ENCODE measurements at places on chromosomes 1 and 21.

DNA sequence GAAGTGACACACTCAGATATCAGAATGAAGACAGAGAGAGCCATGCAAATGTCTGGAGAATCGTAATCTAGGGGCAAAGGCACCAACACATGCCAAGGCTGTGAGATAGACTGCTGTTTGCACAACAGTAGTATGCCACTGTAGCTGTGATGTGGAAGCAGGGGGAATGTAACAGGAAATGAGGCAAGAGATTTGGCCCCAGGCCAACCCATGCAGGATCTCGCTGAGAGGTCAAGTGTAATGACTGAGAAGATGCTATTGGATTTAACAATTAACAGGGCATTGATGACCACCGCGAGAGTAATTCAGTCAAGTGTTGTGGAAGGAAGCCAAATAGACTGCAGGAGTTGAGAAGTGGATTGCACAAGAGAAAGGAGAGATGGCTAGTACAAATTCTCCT lies 107.3 kb upstream of the ST6GALNAC5 start:
- DNase-seq: no peak

DNA sequence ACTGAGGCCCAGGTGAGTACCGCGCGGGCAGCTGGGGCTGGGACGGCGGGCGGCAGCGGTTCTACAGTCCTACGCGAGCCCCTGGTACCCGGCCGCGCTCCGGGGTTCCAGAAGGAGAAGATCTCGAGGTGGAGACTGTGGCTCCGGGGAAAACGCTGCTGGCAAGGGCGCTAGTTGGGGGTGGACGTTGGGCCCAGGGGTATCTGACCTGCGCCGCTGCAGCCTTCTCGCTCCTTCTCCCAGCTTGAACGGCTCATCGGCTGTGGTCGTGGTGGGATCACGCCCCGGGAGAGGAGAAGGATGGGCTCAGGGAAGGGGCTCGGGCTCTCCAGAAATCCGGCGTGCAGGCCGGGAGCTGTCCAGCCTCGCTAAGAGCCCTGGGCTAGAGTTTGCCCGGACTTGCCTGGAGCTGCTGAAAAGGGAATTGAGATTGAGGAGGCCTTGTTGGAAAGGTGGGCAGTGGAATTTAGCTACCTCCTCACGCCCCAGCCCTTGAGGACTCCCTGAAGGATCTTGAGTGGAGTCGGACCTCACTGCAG lies 1.1 kb upstream of the POU3F1 start:
- no peak for DNase-seq

DNA sequence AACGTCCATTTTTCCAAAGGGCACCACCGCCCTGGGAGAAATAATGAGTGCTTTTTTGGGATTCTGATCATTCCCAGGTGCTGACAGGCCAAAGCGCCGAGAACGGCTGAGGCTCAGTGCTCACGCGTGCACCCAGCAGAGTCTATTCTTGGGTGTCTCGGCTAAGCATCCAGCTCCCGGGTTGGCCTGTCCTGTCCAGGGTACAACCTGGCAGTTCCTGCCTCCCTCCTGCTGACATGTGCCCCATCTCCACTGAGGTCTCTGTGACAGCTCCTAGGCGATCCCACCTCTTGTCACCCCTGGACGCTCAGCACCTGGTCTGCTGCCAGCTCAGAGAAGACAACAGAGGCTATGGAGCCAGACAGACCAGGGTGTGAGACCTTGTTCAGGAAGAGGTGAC lies 684.5 kb downstream of the PTPRU start:
- DNase-seq: no peak

DNA sequence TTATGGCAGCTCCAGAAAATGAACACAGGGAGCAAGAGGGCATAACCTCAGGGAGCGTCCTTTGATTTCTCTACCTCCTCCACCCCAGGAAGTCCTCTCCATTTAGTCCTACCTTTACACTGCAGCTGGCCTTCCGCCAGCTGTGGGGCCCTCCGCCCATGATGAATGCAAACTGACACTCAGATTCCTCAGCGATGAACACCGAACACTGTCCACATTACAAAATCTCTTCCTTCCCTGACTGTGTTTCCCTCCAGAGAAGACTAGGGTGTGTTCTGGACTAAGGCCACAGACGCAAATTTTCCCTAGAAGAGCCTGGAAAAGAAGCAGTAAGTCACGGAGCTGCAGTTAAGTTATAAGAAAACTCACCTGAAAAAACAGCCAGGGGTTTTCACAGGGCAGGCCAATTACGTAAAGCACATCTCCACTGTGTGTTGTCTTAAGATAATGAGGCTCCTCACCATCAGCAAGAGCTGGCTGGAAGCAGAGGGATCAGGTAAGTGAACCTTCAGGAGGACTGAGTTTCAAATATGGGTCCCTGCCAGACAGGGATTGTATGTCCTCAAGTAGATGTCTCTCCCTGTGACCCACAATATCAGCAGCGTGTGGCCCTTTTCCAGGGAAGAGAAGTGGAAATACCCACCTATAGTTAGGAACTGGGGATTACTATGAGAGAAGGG lies 46.3 kb upstream of the ATP1B1 start:
- DNase-seq: no peak

DNA sequence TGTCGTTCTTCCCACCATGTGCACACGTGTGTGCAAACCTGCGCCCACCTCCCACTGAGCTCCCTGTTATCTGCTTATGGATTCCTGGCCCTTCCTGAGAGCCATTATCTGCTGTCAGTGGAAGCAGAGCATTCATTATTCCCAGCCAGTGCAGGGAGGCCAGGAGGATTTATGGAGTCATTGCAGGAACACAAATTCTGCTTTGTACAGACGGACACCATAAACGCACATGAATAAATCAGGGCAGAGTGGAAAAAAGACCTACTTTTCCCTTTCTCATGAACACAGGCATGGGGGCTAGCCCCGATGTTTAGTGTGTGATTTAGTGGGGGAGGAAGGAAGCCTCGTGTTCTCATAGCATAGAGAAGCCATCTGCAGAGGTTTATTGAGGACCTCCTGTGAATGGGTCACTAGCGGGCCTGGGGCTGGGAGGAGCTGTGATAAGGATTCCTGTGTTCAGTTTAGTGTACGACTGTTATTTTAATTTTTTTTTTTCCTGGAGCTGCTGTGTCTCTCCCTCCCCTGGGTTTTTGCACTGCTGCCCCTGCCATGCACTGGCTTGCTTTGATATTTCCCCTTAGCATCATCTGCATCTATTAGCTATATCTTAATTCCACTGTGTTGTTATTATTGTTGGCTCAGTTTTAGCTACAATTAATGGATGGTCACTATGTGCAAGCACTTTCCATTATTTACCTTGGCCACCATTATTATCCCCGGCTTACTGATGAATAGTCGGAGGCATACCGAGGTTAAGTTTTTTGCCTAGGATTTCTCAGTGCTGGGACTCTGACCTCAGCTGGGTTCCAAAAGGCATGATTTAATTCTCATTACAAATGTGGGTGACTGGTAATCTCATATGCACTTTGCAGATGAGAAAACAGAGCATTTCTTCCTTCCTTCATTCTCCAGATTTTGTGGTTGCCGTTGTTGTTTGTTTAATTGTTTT lies 33.0 kb downstream of the HUNK start:
- DNase-seq: no peak

DNA sequence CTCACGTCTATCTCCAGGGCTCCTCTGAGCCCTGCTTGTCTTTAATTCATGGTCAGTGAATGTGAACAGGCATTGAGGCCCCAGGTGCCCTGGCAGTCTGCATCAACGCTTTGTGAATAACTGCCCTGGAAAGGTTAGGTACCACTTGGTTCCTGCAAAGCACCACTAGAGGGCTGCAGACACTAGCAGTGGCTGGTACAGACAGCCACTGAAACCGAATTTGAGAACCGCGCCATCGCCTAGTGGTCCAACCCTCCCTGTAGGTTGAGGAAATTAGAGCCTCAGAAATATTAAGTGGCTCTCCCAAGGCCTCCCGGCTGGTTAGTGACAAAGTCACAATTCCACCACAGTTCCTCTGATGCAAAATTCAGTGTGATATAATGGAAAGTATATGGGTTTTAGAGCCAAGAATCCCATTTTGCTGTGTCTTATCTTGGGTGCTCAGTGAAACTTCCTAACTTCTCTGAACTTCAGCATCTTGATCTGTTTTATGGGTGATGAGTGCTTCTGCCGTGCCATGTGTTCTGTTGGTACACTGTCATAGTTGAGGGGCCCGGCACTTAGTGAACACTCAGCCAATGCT lies 46.2 kb upstream of the BCL9 start:
- peak; percentile 81 for DNase-seq

- no peak for DNase-seq
These were observed 19.7 kb upstream of the LMX1A start for GRCh38 chr1:165376041-165376810.

DNA sequence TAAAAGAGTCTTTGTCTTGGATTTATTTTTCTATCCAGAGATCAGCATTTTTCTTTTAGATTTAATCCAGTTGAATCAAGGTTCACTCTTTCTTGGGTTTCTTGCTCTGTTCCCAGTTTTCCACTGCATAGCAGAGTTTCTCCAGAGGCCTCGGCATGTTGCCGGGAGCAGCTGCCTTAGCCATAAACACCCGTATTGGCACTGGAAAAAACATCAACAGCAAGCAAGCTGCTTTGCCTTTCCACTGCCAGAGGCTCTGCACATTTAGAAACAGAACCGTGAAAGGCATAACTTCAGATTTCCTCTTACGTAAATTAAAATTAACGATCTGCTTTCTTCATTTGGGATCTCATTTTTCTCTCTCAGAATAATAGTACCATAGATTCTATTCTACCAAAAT lies 181.8 kb upstream of the L1TD1 start:
- DNase-seq: peak; percentile 23

- no peak for DNase-seq
These were observed 243.9 kb upstream of the ZRANB2 start for GRCh38 chr1:71324671-71325267.

GRCh38 chr1:220958234-220958633 lies 79.0 kb downstream of the HLX start:
- DNase-seq: no peak

- no peak for DNase-seq
These were observed 21.3 kb upstream of the RSPO1 start for GRCh38 chr1:37656026-37656425.

GRCh38 chr1:221877311-221877710 lies 135.4 kb upstream of the DUSP10 start:
- DNase-seq: no peak

GRCh38 chr1:174021591-174022079 lies 522 bp downstream of the RC3H1 start:
- DNase-seq: peak; percentile 53

DNA sequence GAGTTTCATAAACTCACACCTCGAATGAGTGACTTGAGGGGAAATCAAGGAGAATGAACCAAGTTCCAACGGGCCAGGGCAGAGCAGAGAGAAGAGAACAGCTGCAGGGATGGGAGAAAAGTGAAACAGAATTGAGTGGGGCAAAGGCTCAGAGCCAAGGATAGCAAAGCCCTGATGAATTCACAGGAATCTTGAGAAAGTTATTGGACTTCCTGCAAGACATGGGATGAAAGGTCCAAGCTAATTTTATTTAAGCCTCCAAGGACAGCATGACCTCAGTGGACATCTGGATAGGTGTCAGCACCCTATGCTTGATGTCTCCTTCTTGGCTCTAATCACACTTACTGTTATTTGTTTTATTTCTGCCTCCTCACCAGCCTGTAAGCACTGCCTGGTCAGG lies 43.0 kb upstream of the RAVER2 start:
- DNase-seq: no peak

- no peak for DNase-seq
These were observed 479 bp downstream of the SELENOF start for GRCh38 chr1:86913399-86913895.

- DNase-seq: no peak
These were observed 4.0 kb downstream of the WDR26 start for GRCh38 chr1:224430511-224431113.

- no peak for DNase-seq
These were observed 8.0 kb downstream of the SYT6 start for GRCh38 chr1:114145504-114146151.

DNA sequence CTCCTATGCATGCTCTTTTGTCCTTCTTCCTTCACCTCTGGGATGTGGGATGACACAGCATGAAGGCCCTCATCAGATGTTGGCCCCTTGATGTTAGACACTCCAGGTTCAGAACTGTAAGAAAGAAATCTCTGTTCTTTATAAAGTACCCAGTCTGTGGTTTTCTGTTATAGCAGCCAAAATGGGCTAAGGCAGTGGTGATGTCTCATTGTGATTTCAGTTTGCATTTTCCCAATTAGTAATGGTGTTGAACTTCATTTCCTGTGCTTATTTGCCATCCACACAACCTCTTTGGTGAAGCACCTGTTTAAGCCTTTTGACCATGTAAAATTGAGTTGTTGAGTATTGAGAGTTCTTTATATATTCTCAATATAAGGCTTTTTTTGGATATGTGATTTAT lies 129.3 kb upstream of the C1orf174 start:
- no peak for DNase-seq

DNA sequence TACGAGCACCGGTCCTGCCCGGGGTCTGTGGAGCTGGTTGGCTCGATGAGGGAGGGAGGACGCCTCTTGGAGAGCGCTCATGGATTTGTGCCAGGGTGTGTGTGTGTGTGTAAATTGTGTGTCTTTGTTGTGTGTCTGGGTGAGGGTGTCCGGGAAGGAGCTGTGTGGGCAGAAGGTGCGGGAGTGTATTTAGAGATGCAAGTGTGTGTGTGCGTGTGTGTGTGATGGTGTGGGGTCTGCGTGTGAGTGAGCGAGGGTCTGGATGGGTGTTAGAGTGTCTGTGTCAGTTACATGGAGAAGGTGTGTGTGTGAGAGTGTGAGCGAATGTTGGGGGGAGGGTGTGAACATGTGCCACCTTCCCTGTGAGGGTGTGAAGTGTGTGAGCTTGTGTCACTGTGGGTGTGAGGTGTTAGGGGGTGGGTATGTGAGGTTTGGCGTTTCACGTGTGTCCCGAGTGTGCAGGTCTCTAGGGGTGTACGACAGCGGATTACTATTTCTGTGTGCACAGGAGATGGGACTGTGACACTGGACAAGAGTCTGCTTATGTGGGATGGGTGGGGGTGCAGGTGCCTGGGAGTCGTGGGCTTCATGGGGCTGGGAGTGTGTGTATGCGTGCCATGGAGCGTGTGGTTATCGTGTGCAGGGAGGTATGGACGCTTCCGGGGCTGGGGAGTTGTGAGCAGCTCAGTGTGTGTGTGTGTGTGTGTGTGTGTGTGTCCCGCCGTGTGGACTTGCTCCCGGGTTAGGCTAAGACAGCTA lies 880 bp downstream of the IGSF21 start:
- DNase-seq: no peak

DNA sequence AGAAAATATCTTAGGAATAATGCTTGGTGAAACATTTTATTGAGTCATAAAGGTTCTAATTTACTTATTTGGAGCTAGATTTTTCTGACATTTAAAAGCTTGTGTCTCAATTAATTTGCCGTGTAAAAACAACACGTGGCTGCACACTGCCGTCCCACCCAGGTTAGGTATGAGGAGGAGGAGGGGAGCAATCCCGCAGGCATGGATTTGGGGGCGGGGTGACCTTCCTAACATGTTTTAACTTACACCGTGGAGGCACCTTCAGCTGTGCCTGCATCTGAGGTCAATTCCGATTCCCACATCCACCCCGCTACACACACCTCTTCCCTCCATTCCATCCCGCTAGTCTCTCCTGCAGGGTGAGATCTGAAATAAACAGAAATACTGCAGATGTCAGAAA lies 28.5 kb upstream of the UMODL1 start:
- no peak for DNase-seq
